8988T (cell line): ENCODE measurements at places on chromosomes 16 and 17.

DNA sequence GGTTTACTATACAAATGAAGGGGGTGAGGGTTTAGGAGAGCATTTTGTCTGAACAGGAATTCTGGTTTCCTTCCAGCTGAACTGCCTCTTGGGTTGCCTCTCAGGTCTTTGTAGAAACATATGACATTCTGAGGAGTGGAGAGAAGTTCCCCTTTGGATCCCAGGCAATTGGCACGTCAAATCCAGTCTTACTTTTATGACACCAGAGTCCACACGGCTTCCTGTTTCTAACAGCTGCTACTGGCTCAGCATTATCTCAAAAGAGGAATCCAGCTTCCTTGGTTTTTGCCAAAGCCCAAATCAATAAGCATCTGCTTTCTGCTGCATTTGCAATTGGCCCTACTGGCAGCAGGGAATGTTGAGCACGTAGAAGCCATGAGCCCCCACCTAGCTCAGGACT, 97.6 kb upstream of the FAM20A start:
- DNase-seq = no peak

DNA sequence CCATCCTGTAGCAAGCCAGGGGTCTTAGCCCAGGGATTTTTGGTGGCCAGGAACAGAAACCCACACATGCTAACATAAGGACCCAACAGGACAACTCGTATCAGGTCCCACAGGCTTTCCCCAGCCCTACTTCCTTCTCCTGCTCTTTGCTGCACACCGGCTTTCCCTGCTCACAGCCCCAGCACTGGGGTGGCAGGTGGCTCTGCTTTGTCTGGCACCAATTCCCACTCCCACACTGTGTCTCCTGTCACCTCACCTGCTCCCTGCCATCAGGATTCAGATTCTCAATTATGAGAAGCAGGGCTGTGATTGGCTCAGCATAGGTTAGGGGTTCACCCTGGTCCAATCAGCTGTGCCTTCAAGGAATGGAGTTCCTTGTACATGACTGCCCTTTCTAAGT, 94.1 kb downstream of the TMEM132E start:
- no peak for DNase-seq

DNA sequence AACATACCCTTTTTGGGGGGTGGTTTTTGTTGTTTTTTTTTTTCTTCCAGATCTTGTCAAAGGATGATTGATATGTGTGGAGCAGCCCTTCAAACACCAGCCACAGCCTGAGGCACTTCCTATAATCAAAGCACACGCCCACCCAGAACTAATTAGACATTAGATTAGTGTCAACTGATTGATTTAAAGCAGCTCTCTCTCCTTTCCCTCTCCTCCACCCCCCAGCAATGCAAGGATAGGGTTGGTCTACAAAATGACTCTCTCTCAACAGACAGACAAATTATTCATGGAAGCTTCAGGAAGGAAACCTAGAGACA, 250.3 kb upstream of the SOX9 start:
- DNase-seq = no peak

- no peak for DNase-seq
Observed at GRCh38 chr17:78992542-78993212, 13.0 kb upstream of the LGALS3BP start.

DNA sequence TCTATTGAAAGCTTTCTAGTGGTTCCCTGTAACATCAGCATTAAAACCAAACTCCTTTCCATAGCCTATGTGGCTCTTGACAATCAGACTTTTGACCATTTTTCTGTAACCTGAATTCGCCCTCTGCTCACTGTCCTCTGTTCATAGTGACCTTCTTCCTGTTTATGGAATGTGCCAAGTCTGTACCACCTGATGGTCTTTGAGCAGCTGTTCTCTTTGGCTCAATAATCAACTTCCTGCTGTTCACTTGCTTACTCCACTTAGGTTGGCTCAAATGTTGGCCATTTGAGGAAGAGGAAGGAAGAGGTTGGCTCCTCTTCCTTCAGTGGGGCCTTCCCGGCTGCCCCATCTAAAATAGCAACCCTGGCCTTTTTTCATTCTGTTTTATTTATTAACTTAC, 251.5 kb downstream of the CA10 start:
- no peak for DNase-seq

- no peak for DNase-seq
Observed at GRCh38 chr17:40520991-40521453, 19.6 kb upstream of the TNS4 start.

GRCh38 chr17:5955764-5956163, 114.4 kb upstream of the WSCD1 start:
- no peak for DNase-seq

GRCh38 chr16:3589441-3589921, 12.3 kb upstream of the NLRC3 start:
- no peak for DNase-seq

GRCh38 chr16:19696961-19697360, 21.1 kb downstream of the KNOP1 start:
- DNase-seq = no peak

GRCh38 chr17:67602974-67603373, 114.8 kb upstream of the NOL11 start:
- peak; percentile 15 for DNase-seq

DNA sequence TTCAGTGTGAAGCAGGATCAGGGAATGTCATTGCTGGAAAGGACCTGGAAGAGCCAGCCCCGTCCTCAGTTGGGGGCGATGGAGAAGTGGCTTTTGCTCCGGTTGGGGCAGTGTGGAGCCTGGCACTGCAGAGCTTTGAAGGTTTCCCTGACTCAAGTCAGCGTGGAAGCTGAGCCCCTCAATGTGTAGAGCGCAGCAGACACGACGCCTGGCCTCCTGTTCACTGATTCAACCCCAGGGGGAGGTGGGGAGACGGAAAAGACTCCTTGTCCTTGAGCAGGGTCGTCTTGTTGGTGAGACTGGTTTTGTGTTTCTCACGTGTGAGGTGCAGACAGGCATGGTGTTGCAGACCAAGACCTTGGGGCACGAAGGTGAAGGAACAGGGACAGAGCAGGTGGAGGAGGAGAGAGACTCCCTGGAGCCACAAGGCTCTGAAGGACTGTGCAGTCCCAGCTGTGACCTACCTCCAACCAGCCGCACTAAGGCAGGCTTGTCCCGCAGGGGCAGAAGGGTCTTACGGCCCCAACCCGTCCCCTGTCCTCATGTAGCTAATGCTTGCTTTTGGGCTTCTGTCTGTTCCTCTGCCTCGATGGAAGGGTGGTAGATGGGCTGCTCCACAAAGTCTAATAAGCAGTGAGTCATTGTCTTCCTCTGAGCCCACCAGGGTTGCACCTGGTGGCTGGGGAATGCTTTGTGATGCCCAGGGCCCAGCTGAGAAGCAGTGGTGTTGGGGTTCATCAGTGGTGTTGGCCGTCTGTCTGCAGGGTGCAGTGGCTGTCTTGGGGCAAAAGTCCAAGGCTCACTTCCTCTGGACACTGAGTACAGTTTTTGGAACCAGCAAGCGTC, 47.8 kb downstream of the MPRIP start:
- no peak for DNase-seq

DNA sequence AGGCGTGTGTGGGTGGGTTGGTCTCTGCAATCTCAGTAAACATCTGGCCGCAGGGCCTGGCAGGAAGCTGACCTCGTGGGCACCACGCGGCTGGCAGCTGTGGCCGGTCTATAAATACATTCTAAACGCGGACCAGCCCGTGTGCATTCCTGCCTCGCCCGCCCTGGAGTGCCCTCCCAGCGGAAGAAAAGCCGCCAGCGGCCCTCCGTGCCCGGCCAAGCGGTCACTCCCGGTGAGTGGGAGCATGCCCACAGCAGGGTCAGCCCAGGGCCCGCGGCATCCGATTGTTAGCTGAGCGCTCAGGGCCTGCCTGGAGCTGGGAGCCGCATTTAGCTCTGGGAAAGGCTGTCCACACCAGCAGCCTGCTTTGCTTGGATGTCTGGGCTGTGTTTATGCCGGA, 10.3 kb downstream of the ZNF469 start:
- no peak for DNase-seq

GRCh38 chr16:22304411-22304810, 7.2 kb downstream of the POLR3E start:
- DNase-seq = no peak

DNA sequence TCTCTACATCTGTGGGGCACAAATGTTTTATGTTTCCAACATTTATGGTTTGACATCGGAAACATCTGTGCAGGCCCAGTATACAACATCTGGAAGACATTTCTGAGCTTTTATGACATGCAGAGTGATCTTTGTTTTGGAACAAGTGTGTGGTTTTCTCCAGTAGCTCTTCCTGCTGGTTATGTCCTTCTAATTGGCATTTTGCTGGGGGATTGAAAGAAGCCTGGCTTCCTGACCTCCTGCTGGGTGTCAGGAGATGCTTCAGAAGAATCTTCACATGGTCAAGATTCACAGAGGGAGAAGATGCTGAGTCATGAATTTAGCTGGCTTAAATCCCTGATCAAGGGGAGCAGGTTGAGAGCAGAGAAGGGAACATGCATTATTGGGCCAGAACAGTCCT, 279.5 kb upstream of the MYOCD start:
- DNase-seq = no peak

- no peak for DNase-seq
Observed at GRCh38 chr16:79754501-79754900, 154.0 kb upstream of the MAF start.

DNA sequence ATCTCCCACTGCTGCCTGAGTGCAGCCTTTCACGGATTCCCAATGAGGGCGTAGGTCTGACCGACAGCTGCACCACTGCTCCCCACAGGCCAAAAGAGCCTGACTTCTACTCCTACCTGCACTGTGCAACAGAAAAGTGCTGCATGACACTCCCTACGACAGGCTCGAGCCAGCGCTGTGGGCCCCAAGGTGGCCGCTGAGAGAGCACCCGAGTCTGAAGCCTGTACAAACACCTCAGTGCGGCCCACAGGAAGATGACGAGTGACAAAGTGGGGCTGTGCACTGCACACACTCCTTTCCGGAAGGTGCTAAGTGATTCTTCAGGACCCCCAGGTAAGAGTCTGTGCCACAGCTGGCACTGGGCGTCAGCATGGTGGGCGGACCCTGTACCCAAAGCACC, 41.2 kb downstream of the FANCA start:
- DNase-seq = no peak

DNA sequence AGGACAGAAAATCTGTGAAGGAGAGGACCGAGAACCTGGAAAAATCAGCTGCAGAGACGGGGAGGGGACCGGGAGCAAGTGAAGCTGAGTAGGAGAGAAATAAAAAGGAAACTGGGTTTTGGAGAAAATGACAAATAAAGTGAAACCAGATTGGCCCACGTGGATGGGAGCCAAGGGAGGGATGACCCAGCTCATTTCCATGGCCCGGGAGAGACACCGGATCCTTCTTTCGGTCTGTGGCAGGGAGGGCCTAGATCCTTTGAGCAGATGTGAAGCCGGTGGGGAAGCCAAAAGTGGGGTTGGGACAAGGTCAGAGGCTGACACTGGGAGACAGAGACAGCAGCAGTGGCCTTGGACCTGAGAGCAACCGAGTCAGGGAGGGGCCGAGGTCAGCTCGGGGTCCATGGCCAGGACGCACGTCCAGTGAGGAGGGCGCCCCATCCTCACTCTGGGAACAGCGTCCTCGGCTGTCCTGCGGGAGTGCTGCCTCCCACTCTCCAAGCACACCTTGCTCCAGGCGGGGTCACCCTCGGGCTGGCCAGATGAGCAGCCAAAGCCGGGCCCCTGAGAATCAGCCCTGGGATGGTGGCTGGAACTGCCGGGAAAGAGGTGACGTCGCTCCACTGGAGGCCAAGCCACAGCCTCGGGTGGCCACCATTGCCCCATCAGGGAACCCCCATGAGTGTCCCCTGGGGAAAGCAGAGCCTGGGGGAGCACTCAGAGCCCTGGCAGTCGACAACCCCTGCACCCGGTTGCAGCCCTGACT, 50.8 kb upstream of the CDR2 start:
- DNase-seq = no peak

GRCh38 chr16:73265935-73266334, 218.0 kb upstream of the ZFHX3 start:
- DNase-seq = no peak

- no peak for DNase-seq
Observed at GRCh38 chr17:8285270-8286181, 2.9 kb upstream of the RANGRF start.

DNA sequence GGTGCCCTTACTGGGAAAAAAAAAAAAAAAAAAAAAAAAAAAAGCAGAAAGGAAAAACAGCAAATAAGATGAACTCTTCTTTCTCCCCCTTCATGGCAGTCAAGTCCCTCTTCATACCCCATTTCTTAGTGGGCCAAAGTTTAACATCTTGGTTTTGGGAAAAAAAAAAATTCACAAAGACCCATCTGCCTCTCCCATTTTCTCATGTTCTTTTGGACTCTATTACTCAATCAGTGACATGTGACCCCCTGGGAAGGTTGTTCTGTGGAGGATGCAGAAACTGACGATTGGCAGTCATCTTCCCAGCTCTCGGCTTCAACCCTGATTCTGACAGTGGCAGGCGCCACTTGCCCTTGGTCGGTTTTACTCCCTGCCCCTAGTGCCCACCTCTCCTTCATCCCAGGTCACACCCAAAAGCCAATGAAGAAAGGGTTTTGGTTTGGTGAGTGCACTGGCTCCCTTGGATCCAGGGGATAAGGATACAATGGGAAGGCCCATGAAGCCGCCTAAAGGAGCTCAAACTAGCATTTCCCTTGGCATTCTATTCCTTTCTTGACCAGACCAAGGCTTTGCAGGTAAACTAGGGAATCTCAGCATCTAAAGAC, 60.7 kb upstream of the TBX2 start:
- no peak for DNase-seq

- no peak for DNase-seq
Observed at GRCh38 chr17:59786536-59787319, 79.3 kb downstream of the VMP1 start.

DNA sequence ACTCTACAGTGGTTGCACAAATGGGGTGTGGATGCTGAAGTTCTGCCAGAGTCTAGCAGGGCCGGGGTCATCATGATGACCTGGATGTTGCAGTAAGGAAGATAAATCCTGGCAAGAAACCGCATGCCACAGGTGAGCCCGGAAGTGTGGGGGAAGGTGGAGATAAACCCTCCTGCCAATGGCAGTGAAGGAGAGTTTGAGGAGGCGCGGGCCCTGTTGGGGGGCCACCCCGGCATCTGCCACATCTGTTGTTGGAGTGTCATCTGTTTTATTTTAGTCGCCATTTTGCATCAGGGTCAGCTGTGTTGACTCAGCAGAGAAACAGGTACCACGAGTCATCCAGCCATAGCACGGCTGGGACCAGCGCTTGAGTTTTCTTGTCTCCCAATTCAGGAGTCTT, 173.8 kb upstream of the CHMP6 start:
- no peak for DNase-seq

- DNase-seq = no peak
Observed at GRCh38 chr16:13936596-13937081, 16.7 kb downstream of the ERCC4 start.

GRCh38 chr16:17457997-17458396, 12.8 kb downstream of the XYLT1 start:
- DNase-seq = no peak

GRCh38 chr16:50742576-50743200, 802 bp downstream of the CYLD start:
- no peak for DNase-seq

GRCh38 chr16:67780847-67781564, 25.4 kb downstream of the RANBP10 start:
- no peak for DNase-seq

- no peak for DNase-seq
Observed at GRCh38 chr17:17472333-17472920, 4.4 kb upstream of the MED9 start.
